Frontal cortex (tissue), 4 donors: ENCODE measurements at places on chromosomes 7 and 10.

- no peak for DNase-seq
Observed at GRCh38 chr7:7720750-7721621, 2.6 kb upstream of the RPA3 start.

GRCh38 chr10:116146372-116147140, 126.5 kb downstream of the GFRA1 start:
- no peak for DNase-seq

GRCh38 chr7:50615519-50616080, 50.4 kb upstream of the DDC start:
- no peak for DNase-seq

DNA sequence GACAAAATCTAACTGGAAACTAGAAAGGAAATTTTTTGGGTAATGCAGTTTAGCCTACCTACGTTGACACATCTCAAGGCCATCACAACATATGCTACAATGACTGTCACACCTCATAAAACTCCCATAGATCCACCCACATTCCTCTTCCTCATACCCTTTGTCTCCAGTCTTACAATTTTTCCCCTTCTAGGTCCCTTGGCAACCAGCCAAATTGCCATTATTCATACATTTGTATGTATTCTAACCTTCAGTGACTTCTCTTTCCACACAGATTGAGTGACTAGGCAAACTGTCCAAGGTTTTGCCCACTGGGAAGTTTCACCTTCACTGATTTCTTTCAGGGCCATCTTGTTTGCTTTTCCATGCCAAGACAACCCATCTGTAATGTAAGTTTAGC, 100.5 kb upstream of the TPK1 start:
- DNase-seq, result no peak

- DNase-seq, result no peak
Observed at GRCh38 chr10:70162892-70163201, 7.5 kb downstream of the SAR1A start.

DNA sequence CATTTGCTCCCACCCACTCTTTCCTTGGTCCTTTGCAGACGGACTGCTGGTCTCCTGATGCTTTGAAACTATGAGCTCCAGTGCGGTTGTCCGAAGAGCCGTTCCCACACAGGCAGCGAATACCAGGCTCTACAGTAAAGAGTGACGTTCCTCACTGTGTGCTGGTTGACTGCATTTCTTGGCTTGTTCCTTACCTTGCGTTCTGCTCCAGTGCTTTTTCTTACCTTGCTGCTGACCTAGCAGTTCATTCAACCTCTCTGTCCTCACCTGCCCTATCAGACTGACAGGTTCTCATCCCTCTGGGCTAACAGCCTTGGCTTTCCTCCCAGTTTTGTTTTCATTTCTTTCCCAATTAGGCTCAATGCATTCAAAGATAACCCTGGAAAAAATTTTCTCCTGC, 214.8 kb downstream of the TMEM178B start:
- DNase-seq, result no peak

- no peak for DNase-seq
Observed at GRCh38 chr7:158816995-158817394, 12.3 kb downstream of the ESYT2 start.

DNA sequence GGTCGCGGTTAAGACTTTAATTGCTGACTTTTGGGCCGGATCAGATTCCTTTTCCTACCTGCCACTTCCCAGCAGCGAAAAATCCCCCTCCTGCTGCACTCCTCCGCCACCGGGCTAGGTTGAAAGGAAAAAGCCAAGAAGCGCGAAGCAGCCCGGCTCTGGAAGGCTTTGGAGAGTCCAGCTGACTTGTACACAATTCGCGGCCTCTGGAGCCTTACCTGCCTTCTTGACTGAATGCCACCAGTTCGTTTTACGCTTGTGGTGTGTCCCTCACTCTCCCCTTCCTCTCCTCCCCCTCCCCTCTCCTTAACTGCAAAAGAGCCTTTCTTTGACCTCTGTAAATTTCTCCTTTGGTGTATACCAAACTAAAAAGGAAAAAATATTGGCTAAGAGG, 2.7 kb upstream of the FEZF1 start:
- no peak for DNase-seq

GRCh38 chr10:80421707-80422536, 13.6 kb downstream of the PRXL2A start:
- no peak for DNase-seq

DNA sequence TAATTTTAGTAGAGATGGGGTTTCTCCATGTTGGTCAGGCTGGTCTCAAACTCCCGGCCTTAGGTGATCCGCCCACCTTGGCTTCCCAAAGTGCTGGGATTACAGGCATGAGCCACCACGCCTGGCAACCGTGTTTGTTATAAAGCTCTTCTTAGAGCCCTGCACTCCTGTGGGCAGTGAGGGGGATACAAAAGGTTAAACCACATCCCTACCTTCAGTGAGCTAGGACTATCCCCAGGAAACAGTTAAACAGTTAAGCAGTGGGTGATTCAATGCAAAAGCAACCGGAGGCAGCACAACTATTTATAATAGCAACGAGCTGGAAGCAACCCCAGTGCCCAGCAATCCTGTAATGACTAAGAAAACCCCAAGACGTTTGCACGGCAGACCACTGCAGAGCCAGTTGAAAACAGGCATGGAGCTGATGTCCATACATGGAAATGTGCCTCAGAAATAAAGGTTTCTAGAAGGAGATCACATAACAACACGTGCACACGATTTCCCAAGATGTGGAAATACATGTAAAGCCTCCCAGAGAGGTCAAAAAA, 107.2 kb upstream of the LYZL2 start:
- no peak for DNase-seq

DNA sequence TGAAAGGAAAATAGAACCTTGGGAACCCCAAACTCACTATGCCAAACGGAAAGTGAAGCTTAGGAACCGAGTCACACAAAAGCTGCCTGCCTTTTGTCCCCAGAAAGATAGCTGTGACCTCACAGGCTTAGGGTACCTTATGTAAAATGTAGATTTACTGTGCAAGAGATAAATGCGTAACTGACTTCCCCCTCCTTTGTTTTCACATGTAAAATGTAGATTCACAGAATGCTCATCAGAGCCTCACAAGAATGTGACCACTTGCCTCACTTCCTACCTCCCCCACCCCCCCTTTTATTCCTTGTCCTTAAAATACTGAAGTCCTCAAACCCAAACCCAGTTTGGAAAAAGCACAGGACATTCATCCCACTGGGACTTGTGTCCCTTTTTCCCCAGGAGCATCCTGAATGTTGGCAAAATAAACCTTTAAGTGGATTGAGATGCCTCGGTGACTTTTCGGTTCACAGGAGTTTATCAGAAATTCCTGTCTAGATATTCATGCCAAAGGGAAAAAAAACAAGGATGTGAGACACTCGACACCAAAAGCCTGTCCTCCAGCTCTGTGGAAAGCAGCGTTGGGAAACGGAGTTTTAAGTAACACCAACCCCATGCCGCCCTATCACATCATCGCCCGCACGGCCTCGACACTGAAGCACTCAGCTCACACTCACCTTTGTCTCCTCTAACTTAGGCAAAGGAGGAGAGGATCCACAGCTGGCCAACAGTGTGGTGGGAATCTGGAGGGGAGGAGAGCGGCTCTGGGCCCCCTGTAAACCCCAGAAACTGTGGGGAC, 45.9 kb downstream of the SVIL start:
- DNase-seq, result no peak

GRCh38 chr7:73517241-73517995, 4.7 kb downstream of the BAZ1B start:
- no peak for DNase-seq

DNA sequence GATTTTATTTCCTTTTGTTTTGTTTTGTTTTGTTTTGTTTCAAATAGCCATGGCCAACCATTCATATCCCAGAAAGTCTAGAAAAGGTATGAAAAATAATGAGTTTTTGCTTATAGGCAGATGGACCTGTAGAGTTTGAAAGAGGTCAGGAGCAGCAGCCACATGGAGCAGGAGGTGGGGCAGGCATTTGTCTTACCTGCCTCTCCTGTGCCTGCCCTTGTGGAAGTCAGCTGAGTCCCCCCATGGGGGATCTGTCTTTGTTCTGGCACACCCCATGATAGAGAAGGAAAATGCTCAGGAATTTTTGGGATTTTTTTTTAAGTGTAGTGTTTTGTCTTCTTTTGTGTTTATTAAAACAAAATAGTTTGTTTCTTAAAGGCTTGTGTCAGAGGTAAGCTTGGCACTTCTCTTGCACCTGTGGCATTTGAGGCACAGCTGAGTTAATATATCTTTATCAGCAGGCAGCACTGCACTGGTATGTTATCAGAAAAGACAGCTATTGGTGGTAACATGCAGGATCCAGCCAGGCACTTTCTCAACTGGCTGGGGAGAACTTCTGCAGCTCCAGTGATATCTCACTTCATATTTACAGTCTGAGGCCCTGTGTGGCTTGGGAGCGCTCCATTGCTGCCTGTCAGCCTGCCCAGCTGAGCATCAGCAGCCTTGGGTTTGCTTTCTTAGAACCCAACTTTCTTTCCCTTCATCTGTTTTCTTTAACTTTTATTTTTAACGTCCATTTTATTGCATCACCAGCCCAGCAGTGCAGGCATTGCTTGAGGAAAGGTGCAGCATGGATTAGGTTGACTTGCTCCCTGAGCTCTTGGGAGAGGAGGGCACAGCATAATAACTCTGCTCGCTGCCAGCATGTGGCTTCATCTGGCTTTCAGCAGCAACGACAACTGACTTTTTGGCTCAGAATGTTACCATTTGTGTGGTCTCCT, 44.4 kb downstream of the LRRC4 start:
- no peak for DNase-seq

- no peak for DNase-seq
Observed at GRCh38 chr7:101084865-101085161, 468 bp upstream of the TRIM56 start.

DNA sequence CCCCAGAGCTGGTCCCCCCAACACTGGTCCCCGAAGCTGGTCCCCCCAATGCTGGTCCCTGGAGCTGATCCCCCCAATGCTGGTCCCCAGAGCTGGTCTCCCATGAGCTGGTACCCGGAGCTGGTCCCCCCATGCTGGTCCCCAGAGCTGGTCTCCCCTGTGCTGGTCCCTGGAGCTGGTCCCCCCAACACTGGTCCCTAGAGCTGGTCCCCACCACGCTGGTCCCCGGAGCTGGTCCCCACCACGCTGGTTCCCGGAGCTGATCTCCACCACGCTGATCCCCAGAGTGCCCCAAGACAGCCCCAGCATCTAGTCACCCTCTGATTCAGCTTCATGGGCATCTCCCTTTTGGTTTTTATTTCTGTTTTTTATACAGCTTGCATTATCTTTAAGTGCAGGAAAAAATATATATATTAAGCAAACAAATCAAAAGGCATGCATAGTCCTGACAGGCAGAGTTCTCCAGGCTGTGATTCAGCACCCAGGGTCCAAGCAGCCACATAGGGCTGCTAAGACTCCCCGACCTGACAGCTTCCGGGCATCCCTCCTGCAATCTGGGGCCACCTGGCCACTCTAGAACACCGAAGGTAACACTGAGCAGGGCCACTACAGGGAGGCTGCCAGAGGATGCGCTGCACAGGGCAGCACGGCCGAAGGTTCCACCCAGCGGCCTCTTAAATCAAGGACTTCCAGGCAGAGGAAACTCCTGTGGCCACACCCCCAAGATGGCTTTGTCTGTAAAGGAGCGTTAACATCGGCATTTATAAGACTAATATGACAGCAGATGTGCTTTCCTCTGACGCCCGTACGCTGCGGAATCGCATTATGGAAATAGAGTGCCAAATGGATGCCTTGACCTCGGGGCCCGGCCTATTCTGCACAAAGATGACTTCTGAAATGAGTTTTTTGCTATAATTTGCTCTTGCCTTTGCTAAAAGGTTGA, 215.0 kb downstream of the PTPRN2 start:
- no peak for DNase-seq

GRCh38 chr10:124176349-124177179, 83.2 kb upstream of the CHST15 start:
- DNase-seq, result no peak

- no peak for DNase-seq
Observed at GRCh38 chr10:98316170-98316569, 48.2 kb upstream of the LOXL4 start.

DNA sequence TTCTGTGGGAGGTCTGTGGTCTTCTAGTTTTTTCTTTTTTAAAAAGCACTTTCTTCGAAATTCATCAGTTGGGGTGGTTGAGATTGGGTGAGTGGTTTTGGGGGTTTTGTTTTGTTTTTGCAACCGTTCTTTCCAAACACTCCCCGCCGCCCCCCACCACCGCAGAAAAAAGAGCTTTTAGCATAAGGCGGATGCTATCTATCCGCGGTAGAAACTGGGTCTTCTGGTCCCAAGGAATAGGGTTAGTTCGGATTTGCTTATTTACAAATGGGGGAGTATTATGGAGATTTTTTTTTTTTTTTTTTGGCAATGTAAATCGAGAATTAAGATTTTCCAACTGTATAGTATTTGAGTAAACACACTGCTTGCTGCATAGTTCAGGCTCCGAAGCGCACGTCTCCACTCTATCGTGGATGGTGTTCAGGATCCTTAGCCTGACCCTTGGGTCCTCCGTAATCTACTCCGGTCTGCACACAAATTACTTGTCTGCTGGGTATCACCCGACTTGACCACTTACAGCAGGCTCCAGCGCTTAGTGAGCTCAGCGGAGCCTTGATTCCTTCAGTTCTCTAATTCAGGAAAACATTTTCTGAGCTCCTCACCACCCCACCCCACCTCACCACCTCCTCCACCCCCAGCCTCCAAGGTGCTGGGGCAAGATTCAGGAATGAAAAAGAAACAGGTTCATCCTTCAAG, 757 bp upstream of the NRCAM start:
- DNase-seq, result no peak

DNA sequence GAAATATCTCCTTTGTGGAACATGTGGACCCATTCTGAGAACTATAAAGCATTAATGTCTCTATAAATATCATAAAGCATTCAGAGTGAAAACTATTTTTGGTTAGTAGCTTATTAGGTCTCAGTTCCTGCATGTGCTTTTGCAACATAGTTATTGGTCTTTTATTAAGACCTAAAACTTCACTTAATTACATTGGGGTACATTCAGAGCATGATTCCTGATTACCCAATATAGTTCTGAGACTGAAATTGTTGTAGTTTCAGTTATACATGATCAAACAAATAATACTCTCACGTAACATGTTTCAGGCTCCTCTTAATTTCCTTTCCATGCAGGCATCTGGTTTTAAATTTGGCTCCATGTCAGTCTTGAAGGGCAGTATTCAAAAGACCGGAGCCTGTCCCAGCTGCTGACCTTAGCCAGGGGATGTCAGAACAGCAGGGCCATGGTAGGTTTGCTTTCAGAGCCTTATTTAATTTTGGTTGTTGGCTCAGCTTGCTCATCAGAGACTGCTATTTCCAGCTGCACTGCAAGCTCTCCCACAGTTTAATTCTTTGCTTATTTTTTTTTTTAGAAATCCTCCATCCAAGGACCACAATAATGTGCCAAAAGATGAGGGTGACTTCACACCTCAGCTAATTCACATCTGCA, 447.8 kb upstream of the FZD8 start:
- DNase-seq, result no peak

DNA sequence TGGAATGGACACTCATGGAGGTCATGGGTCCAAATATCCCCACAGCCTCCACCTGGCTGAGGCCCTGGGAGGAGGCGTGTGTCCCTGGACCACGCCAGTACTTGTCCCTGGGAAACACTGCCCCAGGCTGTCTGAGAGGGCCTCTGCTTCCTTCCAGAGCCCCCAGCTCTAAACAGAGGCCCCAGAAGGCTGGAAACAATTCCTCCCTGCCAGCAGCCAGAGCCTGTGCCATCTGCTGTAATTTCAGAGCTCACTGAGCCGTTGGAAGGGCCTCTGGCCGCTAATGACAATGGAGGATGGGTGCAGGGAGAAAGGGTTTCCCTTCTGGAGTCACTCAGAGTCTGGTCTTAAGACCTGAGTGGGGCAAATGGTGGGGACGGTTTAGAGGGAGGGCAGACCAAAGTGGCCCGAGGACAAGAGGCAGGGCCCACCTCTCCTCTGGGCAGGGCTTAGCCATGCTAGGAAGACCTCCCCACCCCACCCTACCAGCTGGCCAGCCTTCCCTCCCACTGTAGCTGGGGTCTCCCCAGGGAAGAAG, 7.1 kb downstream of the CHAT start:
- DNase-seq, result no peak
